CD14-positive monocyte (primary cell): ENCODE measurements at places on chromosomes 12 and 14. TPM values are rescaled to one million over a fixed set of nuclear protein-coding genes. Genes with fewer than 3 reads are reported as not detected.

GRCh38 chr12:11677752-11678151, 28.3 kb downstream of the ETV6 start:
- H3K4me1 ChIP-seq = peaks cover 26% of the 10 kb centered on the region
- peak overlapping the region; percentile 13 for H3K27ac ChIP-seq
- H3K4me3 ChIP-seq = no peak overlapping the region
- no peaks in the 10 kb centered on the region for H3K27me3 ChIP-seq
- DNase-seq = no peak
- peaks cover 8% of the 10 kb centered on the region for H3K36me3 ChIP-seq

GRCh38 chr12:15714256-15714655, 74.9 kb downstream of the EPS8 start:
- peaks cover 6% of the 10 kb centered on the region for H3K4me1 ChIP-seq
- H3K27me3 ChIP-seq = no peaks in the 10 kb centered on the region
- no peaks in the 10 kb centered on the region for H3K36me3 ChIP-seq
- H3K4me3 ChIP-seq = no peak overlapping the region
- no peak for DNase-seq

DNA sequence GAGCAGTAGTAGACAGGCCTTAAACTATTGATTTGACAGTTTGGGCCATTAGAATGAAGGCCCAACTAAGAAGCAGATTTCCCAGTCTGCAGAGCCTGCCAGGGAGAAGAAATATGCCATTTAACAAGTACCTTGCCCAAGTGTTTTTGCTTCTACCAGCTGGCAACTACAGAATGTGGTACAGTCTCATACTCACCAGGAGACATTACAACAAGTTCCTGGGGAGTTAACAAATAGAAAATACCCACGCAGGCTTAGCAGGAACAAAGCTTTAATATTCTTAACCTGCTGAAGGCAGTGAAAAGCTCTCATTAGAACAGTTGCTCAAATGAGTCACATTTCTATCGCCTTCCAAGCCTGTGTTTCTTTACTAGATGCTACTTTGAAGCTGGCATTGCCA, 241.0 kb downstream of the TMEM117 start:
- no peak overlapping the region for H3K4me3 ChIP-seq
- no peak for DNase-seq
- no peaks in the 10 kb centered on the region for H3K27me3 ChIP-seq
- no peaks in the 10 kb centered on the region for H3K4me1 ChIP-seq
- H3K27ac ChIP-seq = no peak overlapping the region

DNA sequence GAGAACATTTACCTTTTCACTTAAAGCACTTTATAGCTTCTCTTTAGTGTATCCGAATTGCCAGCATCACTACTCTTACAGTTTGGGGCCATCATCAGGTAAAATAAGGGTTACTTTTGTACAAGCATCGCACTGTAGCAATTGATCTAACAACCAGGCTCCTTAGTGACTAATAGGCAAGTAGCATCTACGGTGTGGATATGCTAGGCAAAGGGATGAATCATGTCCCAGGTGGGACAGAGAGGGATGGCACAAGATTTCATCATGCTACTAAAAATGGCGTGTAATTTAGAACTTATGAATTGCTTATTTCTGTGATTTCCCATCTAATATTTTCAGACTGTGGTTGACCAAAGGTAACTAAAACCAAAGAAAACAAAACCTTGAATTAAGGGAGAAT, 582.3 kb downstream of the KCNH5 start:
- H3K27ac ChIP-seq = no peak overlapping the region
- no peak overlapping the region for H3K4me3 ChIP-seq
- no peaks in the 10 kb centered on the region for H3K4me1 ChIP-seq
- DNase-seq = no peak

RPL10L gene
- polyA plus RNA-seq = not detected in 2 replicates

YEATS4 gene
- polyA plus RNA-seq = 6.6 and 13.2 TPM in 2 replicates
